ENCODE measurements at places on chromosomes 2 and 18.

DNA sequence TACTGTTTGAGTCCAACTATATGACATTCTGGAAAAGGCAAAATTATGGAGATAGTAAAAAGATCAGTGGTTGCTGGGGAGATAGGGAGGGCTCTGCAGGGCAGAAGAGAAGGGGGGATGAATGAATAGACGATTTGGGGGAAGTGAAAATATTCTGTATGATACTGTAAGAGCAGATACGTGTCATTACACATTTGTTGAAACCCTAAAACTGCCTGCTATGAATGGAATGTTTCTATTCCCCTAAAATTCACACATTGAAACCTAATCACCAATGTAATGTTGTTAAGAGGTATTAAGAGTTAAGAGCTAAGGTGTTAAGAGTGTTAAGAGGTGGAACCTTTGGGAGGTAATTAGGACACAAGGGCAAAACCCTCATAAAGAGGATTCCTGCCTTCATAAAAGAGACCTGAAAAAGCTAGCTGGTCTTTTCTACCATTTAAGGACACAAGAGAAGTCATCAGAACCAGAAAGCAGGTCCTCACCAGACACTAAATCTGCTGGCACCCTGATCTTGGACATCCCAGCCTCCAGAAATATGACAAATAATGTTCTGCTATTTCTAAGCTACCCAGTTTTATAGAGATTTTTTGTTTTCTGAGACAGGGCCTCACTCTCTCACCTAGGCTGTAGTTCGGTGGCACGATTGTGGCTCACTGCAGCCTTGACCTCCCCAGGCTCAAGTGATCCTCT lies 76.2 kb downstream of the ATAD2B start:
- no peak for DNase-seq

- peak; percentile 87 for DNase-seq
Observed at GRCh38 chr2:6957910-6958615, 40.9 kb downstream of the RNF144A start.

- DNase-seq: no peak
Observed at GRCh38 chr2:224004105-224004695, 34.9 kb downstream of the SERPINE2 start.

DNA sequence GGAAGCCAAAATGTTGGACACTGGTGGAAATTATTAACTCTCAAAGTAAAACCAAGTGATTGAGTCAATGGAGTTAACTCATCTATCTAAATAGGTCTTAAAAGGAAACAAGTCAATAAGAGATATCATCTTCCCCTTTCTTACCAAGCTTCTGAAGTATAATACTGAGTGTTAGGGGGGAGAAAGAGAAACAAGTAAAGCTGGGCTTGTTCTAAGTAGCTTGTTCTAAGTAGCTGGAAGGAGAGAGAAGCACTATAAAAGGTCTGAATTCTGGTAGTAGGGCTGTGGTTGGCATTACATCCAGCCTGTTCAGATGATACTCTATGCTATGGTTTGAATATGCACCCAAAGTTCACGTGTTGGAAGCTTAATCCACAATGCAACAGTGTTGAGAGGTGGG lies 26.8 kb downstream of the YES1 start:
- DNase-seq: no peak

DNA sequence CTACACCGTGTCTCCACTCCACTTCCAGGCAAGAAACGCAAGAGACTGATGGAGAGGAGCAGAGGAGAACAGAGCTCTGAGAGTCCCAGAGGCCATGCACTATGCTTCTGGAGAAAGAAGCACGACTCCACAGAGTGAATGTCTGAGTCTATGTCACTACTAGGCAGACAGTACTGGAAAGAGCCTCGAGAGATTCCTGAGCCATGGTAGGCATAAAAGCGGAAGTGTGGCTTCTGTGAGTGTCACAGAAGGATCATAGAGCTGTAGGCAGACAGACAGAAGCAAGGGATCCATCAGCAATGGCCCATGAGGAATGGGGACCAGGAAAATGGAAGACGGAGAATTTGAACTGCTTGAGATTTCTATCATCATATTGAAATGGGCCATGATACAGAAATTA lies 542.6 kb downstream of the ZEB2 start:
- no peak for DNase-seq
